ENCODE measurements at places on chromosomes 6 and 20. TPM values are rescaled to one million over a fixed set of nuclear protein-coding genes. Genes with fewer than 3 reads are reported as not detected.

The NRN1 gene
- 3.6 TPM for polyA plus RNA-seq

The DLK2 gene
- polyA plus RNA-seq, result 1.00 TPM

The NT5E gene
- 3.9 TPM for polyA plus RNA-seq

The CCN6 gene
- polyA plus RNA-seq, result 2.7 TPM

The COX4I2 gene
- 0.75 TPM for polyA plus RNA-seq

The BCAS1 gene
- 4.2 TPM for polyA plus RNA-seq

The TEAD3 gene
- polyA plus RNA-seq, result 43.7 TPM

The MYB gene
- polyA plus RNA-seq, result 5.7 TPM

The HTR1E gene
- 0.55 TPM for polyA plus RNA-seq

The MICB gene
- polyA plus RNA-seq, result 2.1 TPM

The BPIFB1 gene
- polyA plus RNA-seq, result not detected

The DSP gene
- polyA plus RNA-seq, result 88.8 TPM

The SHLD1 gene
- polyA plus RNA-seq, result 7.6 TPM

The PBOV1 gene
- 0.13 TPM for polyA plus RNA-seq

The TMEM151B gene
- 0.88 TPM for polyA plus RNA-seq

The OPRM1 gene
- 0.08 TPM for polyA plus RNA-seq

The DEF6 gene
- 3.4 TPM for polyA plus RNA-seq

- peak; percentile 84 for DNase-seq
Observed at GRCh38 chr6:52577022-52577777, at the start of gene TRAM2. Gene TRAM2, minus strand, starts transcription at chr6:52577060. Its CDS starts 145 bp downstream, at chr6:52576915.

DNA sequence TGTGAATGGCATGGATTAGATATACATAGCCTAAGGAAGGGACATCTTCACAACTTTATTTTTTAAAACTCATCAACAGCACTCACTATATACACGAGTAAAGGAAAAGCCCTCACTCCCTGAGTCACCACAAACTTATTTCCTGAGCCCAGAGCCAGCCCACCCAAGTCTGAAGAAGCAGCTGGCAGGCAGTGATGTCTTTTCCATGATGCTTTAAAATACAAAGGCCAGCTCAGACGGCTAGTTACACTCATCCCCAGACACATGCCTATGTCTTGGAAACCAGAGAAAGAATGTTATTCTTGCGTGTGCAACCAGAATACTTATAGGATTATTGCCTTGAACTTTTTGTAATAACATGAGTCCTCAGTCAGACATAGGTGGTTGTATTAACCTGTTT lies 114.4 kb downstream of the ADGRG6 start:
- DNase-seq, result no peak

GRCh38 chr6:160174681-160175080 lies 53.1 kb downstream of the SLC22A1 start:
- no peak for DNase-seq

DNA sequence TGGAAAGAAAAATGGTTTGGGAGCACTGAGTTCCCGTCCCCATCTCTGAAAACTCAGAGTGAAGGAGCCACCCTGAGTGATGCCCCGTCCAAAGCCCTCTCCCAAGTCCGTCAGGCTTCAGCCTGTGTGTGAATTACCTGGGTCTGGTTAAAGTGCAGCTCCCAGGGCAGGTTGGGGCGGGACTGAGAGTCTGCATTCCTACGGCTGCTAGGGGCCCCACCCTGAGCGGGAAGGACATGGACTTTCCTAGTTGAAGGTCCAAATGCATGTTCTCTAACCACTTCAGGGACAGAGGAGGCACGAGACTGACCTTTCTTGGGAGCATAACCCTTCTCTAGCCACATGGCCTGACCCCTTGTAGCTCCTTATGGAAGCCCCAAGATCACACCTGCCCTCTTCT lies 97.2 kb downstream of the SYNDIG1 start:
- no peak for DNase-seq

GRCh38 chr6:159416891-159417560 lies 247.8 kb downstream of the FNDC1 start:
- DNase-seq, result no peak

DNA sequence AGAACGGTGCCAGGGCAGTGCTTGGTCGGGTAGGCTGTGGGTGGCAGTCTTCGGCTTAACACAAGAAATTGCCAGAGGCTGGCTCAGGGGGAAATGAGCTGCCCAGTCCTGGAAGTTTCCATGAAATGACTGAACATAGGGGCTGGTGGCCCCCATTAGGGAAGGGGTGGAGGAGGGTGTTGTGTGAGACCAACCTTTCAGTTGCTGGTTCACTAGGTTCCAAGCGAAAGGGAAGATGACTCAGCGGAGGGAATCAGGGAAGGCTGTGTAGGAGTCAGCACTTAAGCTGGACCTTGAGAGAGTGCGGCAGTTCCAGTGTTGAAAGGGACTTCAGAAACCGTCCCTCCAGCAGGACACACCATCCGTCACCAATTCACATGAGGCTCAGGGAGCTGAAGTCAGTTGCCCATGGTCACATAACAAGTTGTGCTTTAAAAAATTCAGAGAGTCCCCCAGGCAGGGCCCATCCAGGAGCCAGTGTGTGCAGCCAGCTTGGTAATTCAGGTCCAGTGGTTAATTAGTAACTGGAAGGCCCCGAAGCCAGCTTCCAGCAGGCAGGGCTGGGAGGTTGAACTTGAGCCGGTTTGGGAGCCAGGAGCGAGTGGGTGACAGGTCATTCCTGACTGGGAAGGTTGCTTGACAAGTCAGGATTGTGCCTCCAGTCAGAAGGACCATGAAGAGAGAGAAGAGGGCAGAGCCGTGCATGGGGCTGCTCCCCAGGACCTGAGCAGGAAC lies at the start of gene SGK2:
Gene SGK2 (plus strand): TSS at position 616 of the 735 bp plus-strand sequence. CDS start 7,469 bp downstream, outside the sequence.
- peak; percentile 78 for DNase-seq

GRCh38 chr6:133277228-133277899 lies 36.2 kb downstream of the EYA4 start:
- no peak for DNase-seq

- DNase-seq, result no peak
Observed at GRCh38 chr6:90816764-90817163, 229.9 kb upstream of the MAP3K7 start.

- DNase-seq, result peak; percentile 69
Observed at GRCh38 chr6:118776607-118777549, 117.1 kb upstream of the ASF1A start.

DNA sequence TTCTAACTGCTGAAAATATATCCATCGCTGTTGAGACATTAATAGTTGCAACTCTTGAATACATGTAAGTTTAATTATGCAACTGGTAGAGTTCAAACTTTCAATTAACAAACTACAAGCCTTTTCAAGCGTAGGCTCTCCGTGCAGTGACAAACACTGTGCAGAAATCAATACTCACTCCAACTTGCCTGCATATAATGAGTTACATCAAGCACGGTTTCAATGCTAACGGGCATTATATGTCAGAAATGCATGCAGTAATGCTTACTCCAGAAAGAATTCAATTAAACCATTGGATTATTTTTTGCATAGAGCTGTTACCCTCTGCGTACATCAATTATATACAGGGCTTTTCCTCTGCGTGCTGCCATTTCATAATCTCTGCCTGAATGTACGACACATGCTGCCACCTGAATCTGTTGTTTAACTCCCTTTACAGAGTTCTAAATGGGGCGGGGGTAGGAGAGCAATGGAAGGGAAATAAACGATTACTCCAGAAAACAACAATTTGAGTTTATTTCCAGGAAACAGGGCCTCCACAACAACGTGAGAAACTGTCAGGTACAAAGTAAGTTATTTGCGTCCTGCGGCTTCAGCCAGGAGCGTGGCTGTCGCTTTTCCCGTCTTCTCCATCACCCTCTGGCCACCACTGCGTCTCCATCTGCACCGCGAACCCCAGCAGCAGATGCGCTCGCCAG lies 1.8 kb downstream of the PTPRK start:
- no peak for DNase-seq

DNA sequence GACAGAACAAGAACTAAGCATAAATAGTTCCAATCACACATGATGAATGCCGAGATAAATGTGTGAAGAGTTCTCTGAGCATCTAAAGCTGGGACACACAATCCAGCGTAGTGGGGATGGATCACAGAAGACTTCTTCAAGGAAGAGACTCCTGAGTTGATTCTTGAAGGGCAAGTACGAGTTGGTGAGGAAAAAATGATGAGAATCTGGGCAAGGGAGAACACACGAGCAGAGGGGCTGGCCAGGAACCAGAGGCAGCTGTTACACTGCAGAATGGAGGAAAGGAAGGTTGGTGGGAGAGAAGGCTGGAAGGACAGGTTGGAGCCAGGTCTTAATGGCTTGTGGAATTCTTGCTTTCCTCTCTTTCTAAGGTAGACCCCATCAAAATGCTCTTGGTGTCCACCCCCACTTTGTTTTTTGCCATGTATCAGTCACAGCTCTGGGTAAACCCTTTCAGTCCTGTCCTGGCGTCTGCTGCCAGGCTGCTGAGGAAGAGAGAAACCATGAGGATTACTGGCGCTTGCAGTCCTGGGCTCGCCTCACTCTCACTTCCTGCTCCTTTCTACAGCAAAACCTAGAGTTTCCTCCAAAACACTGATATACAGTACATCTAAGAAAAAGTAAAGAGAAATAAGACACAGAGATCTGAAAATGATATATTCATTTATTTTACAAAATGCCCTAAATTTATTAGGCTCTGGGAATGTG lies 127.6 kb upstream of the FAM184A start:
- DNase-seq, result no peak

DNA sequence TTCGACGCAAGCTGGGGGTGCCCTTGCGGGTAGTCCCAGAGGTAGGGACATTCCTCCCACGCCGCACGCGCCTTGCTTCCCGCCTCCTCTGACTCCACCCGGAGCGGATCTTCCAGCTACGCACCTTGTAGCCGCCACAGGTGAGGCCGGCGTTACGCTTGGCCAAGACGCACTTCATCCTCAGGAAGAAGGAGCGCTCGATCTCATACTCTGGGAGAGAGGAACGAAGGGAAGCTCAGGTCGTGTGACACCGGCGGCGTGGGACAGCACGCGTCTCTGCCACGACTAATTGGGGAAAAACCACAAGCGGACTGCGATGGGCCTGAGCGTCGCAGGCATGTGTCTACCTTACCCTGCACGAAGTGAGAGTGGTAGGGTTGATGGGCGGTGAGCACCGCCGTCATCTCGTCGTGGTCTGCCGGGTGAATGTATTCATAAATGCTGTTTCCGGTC lies 15.5 kb downstream of the SIM1 start:
- DNase-seq, result no peak

- DNase-seq, result no peak
Observed at GRCh38 chr20:25570148-25570530, 15.2 kb downstream of the NINL start.

DNA sequence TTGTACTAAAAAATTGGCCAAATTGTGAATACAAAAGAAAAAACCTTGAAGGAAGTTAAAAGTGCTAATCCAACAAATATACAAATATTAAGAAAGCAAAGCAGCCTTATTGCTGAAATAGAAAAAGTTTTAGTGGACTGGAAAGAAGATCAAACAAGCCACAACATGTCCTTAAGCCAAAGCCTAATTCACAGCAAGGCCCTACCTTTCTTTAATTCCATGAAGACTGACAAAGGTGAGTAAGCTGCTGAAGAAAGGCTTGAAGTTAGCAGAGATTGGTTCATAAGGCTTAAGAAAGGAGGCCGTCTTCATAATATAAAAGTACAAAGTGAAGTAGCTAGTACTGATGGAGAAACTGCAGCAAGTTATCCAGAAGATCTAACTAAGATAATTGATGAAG lies 53.5 kb downstream of the TINAG start:
- DNase-seq, result no peak

GRCh38 chr20:46575937-46576461 lies 25.5 kb upstream of the OCSTAMP start:
- no peak for DNase-seq

DNA sequence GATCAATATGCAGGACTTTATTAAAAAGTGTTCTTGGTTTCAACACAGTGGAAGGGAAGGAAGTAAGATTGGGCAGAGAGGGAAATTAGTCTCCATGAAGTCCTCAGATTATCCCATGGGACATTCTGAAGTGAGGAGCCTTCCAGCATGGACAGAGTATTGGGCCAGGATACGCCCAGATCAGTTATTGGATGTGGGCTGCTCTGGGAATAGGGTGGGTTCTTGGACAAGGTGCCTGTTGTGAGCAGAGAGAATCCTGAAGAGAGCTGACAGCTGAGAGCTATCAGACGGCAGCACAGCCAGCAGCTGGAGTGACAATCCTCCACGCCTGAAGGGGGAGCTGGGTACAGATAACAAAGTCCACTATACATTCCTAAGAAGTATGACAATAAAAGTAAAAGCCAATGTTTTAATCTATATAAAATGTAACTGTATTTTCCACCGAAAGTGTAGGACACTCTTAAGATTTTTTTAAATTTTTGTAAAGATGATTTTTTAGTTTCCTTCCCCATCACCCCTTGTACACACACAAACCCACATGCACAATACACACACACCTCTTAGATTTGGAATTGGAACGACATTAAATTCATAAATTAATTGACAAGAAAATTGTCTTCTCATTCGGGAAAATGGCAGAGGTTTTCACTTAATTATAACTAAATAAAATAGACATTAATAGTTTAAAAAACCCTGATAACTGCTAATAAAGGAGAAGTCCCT lies 107.8 kb downstream of the FBXO5 start:
- DNase-seq, result no peak

DNA sequence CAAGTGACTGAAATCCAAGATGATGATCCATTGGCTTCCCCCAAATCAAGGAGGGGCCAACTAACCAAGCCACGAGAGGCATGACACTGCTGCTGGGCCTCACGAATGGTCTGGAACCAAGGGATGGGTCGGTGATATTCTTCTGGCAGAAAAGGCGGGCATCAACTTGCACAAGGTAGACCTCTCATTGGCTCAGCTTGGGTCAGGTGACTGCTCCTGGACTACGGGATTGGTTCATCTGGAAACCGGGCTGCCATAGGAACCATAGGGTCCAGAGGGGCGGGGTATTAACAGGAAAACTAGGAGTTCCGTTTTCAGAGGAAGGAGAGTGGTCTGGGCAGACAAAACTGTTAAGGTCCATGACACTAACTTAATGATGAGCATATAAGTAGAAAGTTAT lies 100.9 kb downstream of the TFAP2C start:
- no peak for DNase-seq

DNA sequence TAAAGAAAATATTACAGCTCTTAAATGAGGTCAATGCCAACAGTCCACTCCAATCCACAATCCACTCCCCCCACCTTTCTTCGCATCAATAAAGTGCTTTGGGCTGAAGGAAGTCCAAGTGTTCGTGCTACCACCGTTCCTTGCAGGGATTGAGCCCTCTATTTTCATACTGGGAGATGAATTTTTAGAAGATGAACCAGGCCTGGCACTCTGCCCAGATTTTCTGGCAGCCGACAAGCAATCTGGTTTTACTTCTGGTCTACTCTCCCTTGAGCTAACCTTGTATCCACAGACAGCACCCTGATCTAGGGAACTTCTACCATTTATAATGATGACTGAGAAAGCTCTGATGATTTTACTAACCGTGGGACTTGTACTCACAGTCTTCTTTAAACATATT lies 72.3 kb downstream of the BTBD9 start:
- no peak for DNase-seq

Data from left kidney (tissue), 8 donors.